ENCODE measurements at places on chromosomes 11 and 22.

DNA sequence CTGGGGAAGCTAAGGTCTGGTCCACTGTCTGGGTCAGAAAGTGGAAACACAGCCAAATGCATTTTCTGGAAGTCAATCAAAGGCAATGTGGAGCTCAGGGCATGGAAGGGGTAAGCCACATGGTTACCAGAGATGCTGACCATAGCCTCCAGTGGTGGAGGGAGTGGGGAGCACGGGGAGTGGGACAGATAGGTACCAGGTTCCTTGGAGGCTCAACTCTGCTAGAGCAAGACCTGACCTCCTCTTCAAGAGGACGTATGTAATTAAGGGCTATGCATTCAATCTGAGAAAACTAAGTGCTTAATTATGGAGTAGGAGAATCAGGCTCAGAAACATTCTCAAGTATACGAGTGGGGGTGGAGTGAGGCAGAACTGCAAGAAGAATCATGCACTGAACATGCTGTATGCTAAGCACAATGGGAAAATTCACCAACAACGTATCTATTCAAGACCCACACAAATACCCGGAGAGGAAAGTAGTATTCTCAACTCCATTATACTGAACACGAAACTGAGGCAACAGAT, 65.2 kb upstream of the PHOX2A start:
- no peak for DNase-seq

GRCh38 chr11:77590194-77590782, 535 bp downstream of the AQP11 start:
- no peak for DNase-seq

DNA sequence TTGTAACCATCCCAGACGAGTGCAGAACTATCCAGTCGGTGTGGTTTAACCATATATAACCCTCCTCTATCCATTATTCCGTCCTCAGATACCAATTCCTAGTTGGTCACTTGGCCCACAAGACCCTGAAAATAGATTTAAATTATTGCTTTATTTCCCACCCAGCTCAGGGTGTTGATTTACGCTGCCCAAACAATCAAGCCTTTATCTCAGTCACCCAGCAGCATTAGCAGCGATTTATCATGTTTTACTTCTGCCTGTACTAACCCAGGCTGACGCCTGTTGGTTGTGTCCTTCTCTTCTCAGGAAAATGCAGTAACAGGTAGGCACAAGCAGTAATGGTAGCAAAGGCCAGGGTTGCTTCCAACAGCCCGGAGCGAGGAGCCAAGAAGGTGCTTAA, 81.2 kb downstream of the DSCAML1 start:
- DNase-seq: no peak

DNA sequence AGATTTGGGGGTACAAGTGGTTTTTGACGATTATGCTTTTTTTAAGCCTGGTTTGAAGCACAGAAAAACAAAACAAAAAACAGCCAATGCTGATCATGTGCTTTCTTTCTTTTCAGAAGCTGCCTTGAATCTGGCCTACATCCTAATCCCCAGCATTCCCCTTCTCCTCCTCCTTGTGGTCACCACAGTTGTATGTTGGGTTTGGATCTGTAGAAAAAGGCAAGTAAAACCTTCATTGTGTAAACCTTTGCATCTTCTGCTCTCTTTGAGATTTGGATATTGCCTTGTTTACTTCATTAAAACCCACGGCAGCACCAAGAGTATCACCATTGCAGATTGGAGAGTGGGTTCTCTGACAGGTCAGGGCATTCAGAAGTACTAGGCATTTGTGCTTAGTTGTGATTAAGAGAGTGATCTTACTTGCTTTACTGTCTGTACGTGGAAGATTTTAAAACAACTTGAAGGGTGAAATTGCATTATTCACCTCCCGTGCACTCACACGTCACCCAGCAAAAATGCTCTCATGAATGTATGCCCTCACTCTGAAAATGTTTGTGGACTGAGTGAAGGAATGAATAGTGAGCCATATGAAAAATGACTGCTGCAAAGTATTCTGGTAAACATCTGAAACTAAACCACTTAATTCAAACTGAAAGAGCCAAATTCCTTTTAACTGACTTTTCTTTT, 17.0 kb downstream of the LAYN start:
- DNase-seq: no peak

GRCh38 chr11:102882389-102883024, 7.7 kb upstream of the MMP12 start:
- DNase-seq: no peak

DNA sequence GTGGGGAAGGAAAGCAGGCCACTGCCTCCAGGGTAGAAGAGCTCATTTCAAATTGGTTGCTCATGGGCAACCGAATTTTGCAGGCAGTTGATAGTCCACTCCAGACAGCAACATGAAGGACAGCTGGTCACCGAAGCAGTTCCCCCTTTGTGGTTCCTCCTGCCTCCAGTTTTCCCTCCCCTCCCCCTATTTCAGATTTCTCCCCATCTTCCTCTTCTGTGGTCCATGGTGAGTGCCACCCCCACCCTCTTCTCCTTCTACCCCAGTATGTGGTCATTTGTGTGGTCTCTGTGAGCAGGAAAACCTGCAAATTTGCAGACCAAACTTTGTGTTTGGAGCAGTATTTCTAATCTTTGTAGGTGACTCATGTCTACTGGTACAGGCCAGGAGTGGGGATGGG, 38.2 kb upstream of the PAK1 start:
- DNase-seq: no peak

DNA sequence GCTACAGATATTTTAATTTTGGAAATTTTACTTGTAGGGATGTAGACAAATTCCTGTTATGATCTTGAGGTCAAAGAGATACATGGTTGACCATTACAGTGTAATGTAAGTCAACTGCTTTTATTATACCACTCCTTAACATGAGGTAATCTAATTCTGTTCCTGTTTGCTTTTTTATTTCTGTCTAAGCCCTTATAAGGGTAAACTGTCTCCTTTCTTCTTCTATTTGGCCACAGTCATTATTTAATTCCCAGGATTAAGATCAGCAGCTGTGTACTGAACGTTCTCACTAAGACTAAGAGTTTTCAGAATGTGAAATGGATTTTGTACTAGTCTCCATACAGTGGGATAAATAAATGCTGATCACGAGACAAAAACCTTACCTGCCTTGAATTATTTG, 32.8 kb downstream of the C2CD3 start:
- no peak for DNase-seq
